ENCODE measurements at places on chromosomes 4 and X.

- no peak for DNase-seq
Measured at GRCh38 chr4:85600501-85600900, 125.6 kb downstream of the ARHGAP24 start.

- no peak for DNase-seq
Measured at GRCh38 chrX:141405486-141405852, 163.2 kb upstream of the SPANXC start.

GRCh38 chr4:175290401-175290800, 372.2 kb downstream of the ADAM29 start:
- DNase-seq = no peak

DNA sequence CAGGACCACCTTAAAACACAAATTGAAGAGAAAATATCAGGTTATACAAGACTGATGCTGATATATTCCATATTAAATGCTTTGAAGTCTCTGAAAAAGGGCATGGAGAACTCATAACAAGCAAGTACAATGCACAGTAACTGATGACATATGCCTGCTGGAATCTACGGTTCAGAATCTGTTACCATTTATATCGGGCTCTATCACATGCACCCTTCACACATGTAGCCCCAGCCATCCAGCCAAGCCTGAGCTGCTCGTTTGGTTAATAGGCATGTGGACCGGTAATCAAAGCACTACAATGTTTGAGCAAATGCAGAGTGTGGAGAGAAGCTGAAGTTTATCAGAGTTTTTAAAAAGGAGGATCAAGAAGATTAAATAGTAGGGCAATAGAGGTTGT, 11.8 kb downstream of the COMMD8 start:
- no peak for DNase-seq

Data from stimulated activated CD4-positive, alpha-beta T cell treated with anti-CD3 and anti-CD28 coated beads, Interleukin-12 subunit alpha, Interleukin-12 subunit beta, amount 100 ng/mL, for 48 hours (primary cell).